ENCODE measurements at places on chromosomes 11 and 22.

DNA sequence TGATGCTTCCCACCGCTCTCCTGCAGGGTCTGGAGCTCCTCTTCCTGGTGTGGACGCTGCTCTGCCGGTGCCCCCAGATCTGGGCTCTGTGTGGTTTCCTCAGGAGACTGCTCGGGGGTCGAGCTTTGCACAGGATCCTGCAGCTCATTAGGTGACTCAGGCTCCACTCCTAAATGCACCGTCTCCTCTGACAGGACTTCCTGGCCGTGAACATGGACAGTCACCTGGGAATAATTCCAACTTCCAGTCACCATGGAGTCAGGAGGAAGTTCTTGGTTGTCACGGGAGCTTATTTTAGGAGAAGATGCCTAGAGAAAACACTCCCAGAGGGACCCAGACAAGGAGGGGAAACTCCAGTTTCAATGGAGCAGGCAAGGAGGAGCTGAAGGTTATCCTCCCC lies 11.9 kb downstream of the ZNF202 start:
- DNase-seq: no peak

DNA sequence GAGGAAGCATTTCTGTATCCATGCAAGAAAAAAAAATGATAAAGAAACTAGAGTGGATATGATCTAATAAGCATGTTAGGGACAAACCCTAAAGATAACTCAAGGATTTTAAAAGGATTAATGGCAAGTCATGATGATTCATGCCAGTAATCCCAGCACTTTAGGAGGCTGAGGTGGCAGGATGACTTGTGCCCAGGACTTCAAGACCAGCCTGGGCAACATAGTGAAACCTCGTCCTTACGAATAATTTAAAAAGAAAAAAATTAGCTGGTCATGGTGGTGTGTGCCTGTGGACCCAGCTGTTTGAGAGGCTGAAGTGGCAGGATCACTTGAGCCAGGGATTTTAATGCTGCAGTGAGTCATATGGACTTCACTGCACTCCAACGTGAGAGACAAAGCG lies 145.5 kb upstream of the BLID start:
- no peak for DNase-seq

DNA sequence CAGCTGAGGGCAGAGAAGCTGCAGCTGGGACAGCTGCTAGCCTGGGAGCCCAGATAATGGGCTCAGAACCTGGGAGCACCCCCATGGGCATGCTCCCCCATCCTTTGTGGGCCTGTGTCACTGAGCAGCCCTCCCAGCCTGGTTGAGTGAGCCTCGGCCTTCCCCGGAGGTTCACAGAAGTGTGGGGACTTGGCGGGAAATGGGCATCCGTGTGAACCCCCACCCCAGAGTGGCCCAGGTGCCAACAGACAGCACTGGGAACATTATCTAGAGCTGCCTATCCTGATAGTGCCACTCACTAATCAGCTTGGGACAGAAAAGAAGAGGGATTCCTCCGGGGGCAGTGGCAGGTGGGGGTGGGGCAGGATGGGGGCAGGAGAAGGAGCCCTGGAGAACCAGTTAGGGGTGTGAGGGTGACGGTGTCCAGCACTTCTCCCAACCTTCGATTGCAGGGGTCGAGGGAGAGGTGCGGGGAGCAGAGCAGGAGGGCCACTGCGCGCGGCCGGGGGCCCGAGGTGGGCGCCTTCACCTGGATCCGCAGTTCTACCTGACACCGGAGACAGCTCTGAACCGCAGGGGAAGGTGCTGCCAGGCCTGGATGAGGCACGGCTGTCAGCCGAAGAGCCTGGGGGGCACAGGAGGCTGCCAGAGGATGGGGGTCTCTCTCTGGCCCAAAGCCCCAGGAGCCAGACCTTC lies 33.1 kb downstream of the FLRT1 start:
- DNase-seq: no peak

- DNase-seq: no peak
Observed at GRCh38 chr11:19652623-19653375, 59.8 kb upstream of the NAV2 start.

GRCh38 chr11:71913756-71914526 lies 14.5 kb downstream of the XNDC1N start:
- DNase-seq: no peak

- DNase-seq: no peak
Observed at GRCh38 chr11:122852796-122853160, 14.5 kb downstream of the CRTAM start.

Data from Calu3 (cell line).